ENCODE measurements at places on chromosomes 4 and X. TPM values are rescaled to one million over a fixed set of nuclear protein-coding genes. Genes with fewer than 3 reads are reported as not detected.

Gene SLC25A4
- 18.1 TPM for polyA plus RNA-seq

Gene NELFA
- 7.4 TPM for polyA plus RNA-seq

Gene MAGEA9B
- not detected for polyA plus RNA-seq

Gene SERTM2
- 0.01 TPM for polyA plus RNA-seq

Gene SYNPO2
- 71.7 TPM for polyA plus RNA-seq

DNA sequence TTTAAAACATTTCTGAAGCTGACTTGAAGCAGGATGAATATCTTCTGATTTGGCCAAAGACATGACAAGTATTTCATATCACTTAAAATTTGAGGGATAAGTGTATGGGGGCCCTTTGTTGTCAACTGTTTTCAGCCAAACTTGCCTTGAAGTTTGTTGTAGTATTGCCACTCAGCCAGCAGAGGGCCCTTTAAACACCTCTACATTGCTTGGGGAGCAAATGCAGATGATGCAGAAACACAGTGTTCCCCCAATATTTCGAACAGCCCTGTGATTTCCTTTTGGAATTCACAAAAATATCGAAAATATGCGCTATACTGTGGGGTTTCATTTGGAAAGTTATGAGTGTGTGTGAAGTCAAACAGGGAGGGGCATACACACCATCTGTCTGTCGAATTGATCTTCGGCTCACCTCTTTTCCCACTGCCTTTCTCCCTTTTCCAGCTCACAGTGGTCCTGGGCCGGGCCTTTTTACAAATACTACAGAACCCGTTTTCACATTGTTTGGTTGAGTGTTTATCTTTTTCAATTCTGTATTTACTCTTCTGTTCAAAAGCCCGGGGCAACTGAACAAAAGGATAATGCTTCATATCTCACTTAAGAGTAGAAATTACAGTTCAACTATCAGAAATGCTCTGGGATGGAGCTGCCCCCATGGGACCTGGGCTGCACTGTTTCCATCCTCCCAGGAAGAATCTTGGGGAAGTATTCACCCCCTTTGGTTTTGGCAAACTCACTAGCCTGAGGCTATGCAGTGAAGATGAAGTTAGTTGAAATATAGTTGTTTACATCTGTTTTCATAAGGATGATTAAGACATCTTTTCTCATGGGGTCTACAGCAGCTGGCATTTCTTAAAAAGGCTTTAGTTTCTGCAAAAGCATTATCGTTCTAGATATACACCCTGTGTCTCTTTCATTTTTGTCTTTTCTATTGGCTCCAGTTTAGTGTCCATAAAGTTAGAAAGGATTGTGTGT lies 137.6 kb downstream of the EGF start:
- H3K27me3 ChIP-seq: no peaks in the 10 kb centered on the region
- peak; percentile 65 for DNase-seq
- no peak overlapping the region for H3K27ac ChIP-seq
- H3K4me3 ChIP-seq: no peak overlapping the region

GRCh38 chrX:5155301-5155700 lies 1073.4 kb downstream of the NLGN4X start:
- no peaks in the 10 kb centered on the region for H3K4me1 ChIP-seq
- no peaks in the 10 kb centered on the region for H3K27me3 ChIP-seq
- no peak for DNase-seq
- H3K4me3 ChIP-seq: no peak overlapping the region

DNA sequence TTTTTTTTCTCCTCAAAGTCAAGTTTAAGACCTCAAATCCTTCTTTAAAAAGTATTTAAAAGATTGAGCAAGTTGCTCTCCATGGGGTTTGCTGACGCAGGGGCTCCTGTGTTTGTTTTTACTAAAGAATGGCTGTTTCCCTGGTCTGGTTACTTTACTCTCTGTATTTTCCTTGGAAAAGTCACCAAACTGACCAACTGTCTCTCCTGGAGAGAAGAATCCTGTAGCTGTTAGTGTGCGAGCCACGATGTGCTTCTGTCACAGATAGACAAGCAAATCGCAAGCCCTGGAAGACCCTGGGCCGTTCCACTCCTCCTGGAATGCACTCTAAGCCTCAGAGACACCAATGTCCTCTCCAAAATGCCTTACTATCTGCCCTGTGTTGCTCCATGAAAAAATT lies 212.1 kb downstream of the CHIC2 start:
- no peak overlapping the region for H3K27ac ChIP-seq
- H3K4me3 ChIP-seq: no peak overlapping the region
- H3K36me3 ChIP-seq: no peaks in the 10 kb centered on the region
- DNase-seq: peak; percentile 61

DNA sequence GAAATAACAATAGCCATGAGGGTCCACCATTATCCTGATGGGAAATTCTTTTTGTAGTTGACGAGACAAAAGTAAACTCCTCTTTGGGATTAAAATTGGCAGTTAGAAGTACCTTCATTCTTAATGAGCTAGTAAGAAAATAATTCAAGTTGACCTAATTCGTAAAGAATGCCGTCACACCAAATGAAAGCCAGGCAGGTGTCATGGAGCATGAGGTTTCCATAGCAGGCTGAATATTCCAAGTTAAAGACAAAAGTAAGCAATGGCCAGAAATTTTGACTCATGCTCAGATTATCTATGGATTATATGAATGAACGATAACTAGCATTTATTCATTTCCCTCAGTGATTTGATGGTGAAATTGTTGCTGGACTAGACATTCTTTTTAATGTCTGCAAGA lies 192.2 kb upstream of the FAT1 start:
- H3K36me3 ChIP-seq: no peaks in the 10 kb centered on the region
- no peak overlapping the region for H3K4me3 ChIP-seq
- peak; percentile 86 for DNase-seq
- H3K27ac ChIP-seq: no peak overlapping the region

GRCh38 chr4:78811034-78811433 lies 34.9 kb downstream of the BMP2K start:
- no peaks in the 10 kb centered on the region for H3K27me3 ChIP-seq
- peaks cover 2% of the 10 kb centered on the region for H3K4me1 ChIP-seq
- no peak overlapping the region for H3K4me3 ChIP-seq
- DNase-seq: peak; percentile 9

DNA sequence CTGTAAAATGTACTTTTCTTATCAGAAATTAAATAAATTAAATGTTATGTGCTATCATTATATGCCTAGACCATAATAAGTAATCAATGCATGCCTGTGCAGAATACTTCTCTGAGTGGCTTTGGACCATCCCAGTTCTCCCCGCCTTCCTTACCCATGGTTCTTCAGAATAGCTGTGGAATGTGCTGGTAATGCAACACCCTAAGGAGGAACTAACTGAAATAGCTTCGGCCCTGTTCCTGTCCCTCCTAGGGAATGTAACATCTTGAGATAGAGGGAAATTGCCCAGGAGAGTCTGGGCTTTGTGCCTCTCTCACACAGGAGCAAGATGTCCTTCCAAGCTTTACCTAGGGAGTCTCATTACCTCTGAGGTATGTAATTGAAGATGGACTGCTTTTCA lies 693.6 kb upstream of the HS3ST1 start:
- DNase-seq: no peak
- H3K4me1 ChIP-seq: no peaks in the 10 kb centered on the region
- H3K27ac ChIP-seq: no peak overlapping the region
- H3K36me3 ChIP-seq: no peaks in the 10 kb centered on the region
- H3K4me3 ChIP-seq: no peak overlapping the region
- no peaks in the 10 kb centered on the region for H3K27me3 ChIP-seq

GRCh38 chr4:170674176-170674575 lies 584.4 kb upstream of the AADAT start:
- no peaks in the 10 kb centered on the region for H3K36me3 ChIP-seq
- H3K4me1 ChIP-seq: no peaks in the 10 kb centered on the region
- DNase-seq: no peak

GRCh38 chr4:145177511-145177905 lies 2.9 kb downstream of the OTUD4 start:
- H3K27me3 ChIP-seq: no peaks in the 10 kb centered on the region
- peak; percentile 40 for DNase-seq
- no peaks in the 10 kb centered on the region for H3K36me3 ChIP-seq

GRCh38 chr4:101500742-101501141 lies 153.4 kb upstream of the PPP3CA start:
- no peak for DNase-seq
- no peaks in the 10 kb centered on the region for H3K27me3 ChIP-seq
- no peaks in the 10 kb centered on the region for H3K4me1 ChIP-seq
- no peak overlapping the region for H3K4me3 ChIP-seq
- no peaks in the 10 kb centered on the region for H3K36me3 ChIP-seq

GRCh38 chrX:119790977-119791436 lies 423 bp downstream of the RPL39 start:
- peak overlapping the region; percentile 87 for H3K27ac ChIP-seq
- no peaks in the 10 kb centered on the region for H3K27me3 ChIP-seq
- peak overlapping the region; percentile 95 for H3K4me3 ChIP-seq
- no peaks in the 10 kb centered on the region for H3K4me1 ChIP-seq
- H3K36me3 ChIP-seq: peaks cover 1% of the 10 kb centered on the region
- peak; percentile 47 for DNase-seq

DNA sequence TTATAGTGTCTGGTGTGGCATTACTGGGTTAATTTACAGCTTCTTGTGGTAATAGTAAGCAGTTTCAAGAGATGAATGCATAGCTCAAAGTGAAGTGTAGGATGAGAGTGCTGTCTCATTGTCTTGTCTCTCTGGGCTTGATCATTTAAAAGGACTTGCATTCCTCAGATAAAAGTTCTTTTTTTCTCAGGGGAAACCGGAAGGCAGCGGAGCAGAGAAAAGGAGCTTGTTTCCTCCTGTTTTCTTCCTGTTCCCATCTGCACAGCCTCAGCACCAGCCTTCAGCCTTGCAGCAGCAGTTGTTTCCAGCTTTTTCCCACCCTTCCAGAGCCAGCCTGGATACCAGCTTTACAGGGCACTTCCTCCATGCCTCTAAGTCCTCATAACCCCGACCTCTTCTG lies 61.4 kb upstream of the LGI2 start:
- H3K36me3 ChIP-seq: no peaks in the 10 kb centered on the region
- DNase-seq: no peak
- peaks cover 39% of the 10 kb centered on the region for H3K27me3 ChIP-seq
- no peaks in the 10 kb centered on the region for H3K4me1 ChIP-seq

GRCh38 chr4:77861495-77861894 lies 1.1 kb upstream of the MRPL1 start:
- H3K27ac ChIP-seq: peak overlapping the region; percentile 94
- H3K27me3 ChIP-seq: no peaks in the 10 kb centered on the region
- peaks cover 5% of the 10 kb centered on the region for H3K4me1 ChIP-seq
- DNase-seq: no peak
